Nephron progenitor cell (in vitro differentiated cells): ENCODE measurements at places on chromosomes 6 and 20.

- no peak for DNase-seq
Observed at GRCh38 chr6:127317388-127318128, 25.9 kb downstream of the ECHDC1 start.

GRCh38 chr20:38358556-38358955, 12.3 kb downstream of the LBP start:
- no peak for DNase-seq

GRCh38 chr6:161745594-161746141, 471.8 kb upstream of the AGPAT4 start:
- no peak for DNase-seq

- DNase-seq = no peak
Observed at GRCh38 chr6:91043751-91044150, 456.9 kb upstream of the MAP3K7 start.
